A375 (cell line): ENCODE measurements at places on chromosomes 12 and 14. TPM values are rescaled to one million over a fixed set of nuclear protein-coding genes. Genes with fewer than 3 reads are reported as not detected.

The ARG2 gene
- total RNA-seq: 9.1 and 10.6 TPM in 2 replicates

The UBR7 gene
- 61.8 and 73.4 TPM in 2 replicates for total RNA-seq

The PELI2 gene
- total RNA-seq: 3.9 and 4.5 TPM in 2 replicates

The HCAR3 gene
- not detected in 2 replicates for total RNA-seq

The HIGD1C gene
- not detected in 2 replicates for total RNA-seq

The C12orf60 gene
- 0.69 and 0.94 TPM in 2 replicates for total RNA-seq

The SLC38A4 gene
- total RNA-seq: not detected in 2 replicates

The TAS2R46 gene
- total RNA-seq: 0.38 and 0.61 TPM in 2 replicates

The CLEC14A gene
- total RNA-seq: not detected in 2 replicates

The FAM186B gene
- total RNA-seq: 1.2 and 1.7 TPM in 2 replicates

The SLC2A14 gene
- total RNA-seq: not detected in 2 replicates

The NPAS3 gene
- 0.32 and 0.57 TPM in 2 replicates for total RNA-seq

The LMO3 gene
- 0.64 and 2.0 TPM in 2 replicates for total RNA-seq

The RHOJ gene
- total RNA-seq: 3.7 and 5.8 TPM in 2 replicates

The FOXA1 gene
- total RNA-seq: 3.9 and 6.0 TPM in 2 replicates

The PGF gene
- total RNA-seq: 3.7 and 5.1 TPM in 2 replicates

The OAS2 gene
- 1.9 and 2.4 TPM in 2 replicates for total RNA-seq

The CCDC177 gene
- total RNA-seq: not detected in 2 replicates

The PPM1A gene
- total RNA-seq: 15.7 and 16.7 TPM in 2 replicates

The ALDH2 gene
- 28.4 and 33.6 TPM in 2 replicates for total RNA-seq

The KLRC1 gene
- total RNA-seq: not detected in 2 replicates

The ACVRL1 gene
- total RNA-seq: 0.16 and 0.53 TPM in 2 replicates

The CCDC197 gene
- total RNA-seq: not detected in 2 replicates

The NPC2 gene
- total RNA-seq: 152 and 159 TPM in 2 replicates

The LTBP2 gene
- 3.4 and 5.8 TPM in 2 replicates for total RNA-seq

The KERA gene
- total RNA-seq: not detected in 2 replicates

The CLEC4A gene
- total RNA-seq: 0.45 TPM in 1 of 2 replicates, not detected in the other

The MYF6 gene
- not detected in 2 replicates for total RNA-seq

The B3GNT4 gene
- 0.08 and 0.37 TPM in 2 replicates for total RNA-seq

The PIK3C2G gene
- 0.15 and 0.19 TPM in 2 replicates for total RNA-seq

The PSMA3 gene
- 80.1 and 104 TPM in 2 replicates for total RNA-seq

The LEMD3 gene
- 41.0 and 58.1 TPM in 2 replicates for total RNA-seq

The AJUBA gene
- total RNA-seq: 63.6 and 64.3 TPM in 2 replicates

The MYF5 gene
- not detected in 2 replicates for total RNA-seq

The KIF26A gene
- total RNA-seq: not detected in 2 replicates

The RNASE4 gene
- 0.61 and 0.94 TPM in 2 replicates for total RNA-seq

The KRT6A gene
- total RNA-seq: 0.08 TPM in 1 of 2 replicates, not detected in the other

The CNTN1 gene
- total RNA-seq: 0.19 and 0.34 TPM in 2 replicates

The TAS2R20 gene
- total RNA-seq: 0.24 and 0.91 TPM in 2 replicates

The PLEKHD1 gene
- 0.05 TPM in 1 of 2 replicates, not detected in the other for total RNA-seq

The ATF1 gene
- 70.5 and 73.9 TPM in 2 replicates for total RNA-seq

The RNF212B gene
- total RNA-seq: not detected in 2 replicates

The SIX6 gene
- total RNA-seq: 0.08 TPM in 1 of 2 replicates, not detected in the other

The JAG2 gene
- 0.27 and 0.34 TPM in 2 replicates for total RNA-seq

The CMTM5 gene
- total RNA-seq: 0.64 and 0.98 TPM in 2 replicates

The MYL6 gene
- 1,070 and 1,254 TPM in 2 replicates for total RNA-seq

The YY1 gene
- total RNA-seq: 40.4 and 40.5 TPM in 2 replicates

The SYT1 gene
- 10.3 and 11.2 TPM in 2 replicates for total RNA-seq

The OASL gene
- 0.87 and 1.2 TPM in 2 replicates for total RNA-seq

The RGS6 gene
- total RNA-seq: not detected in 2 replicates
